ENCODE measurements at places on chromosomes 13 and 19. TPM values are rescaled to one million over a fixed set of nuclear protein-coding genes. Genes with fewer than 3 reads are reported as not detected.

GRCh38 chr13:94233401-94233800, 246.1 kb downstream of the DCT start:
- DNase-seq = peak; percentile 22

DNA sequence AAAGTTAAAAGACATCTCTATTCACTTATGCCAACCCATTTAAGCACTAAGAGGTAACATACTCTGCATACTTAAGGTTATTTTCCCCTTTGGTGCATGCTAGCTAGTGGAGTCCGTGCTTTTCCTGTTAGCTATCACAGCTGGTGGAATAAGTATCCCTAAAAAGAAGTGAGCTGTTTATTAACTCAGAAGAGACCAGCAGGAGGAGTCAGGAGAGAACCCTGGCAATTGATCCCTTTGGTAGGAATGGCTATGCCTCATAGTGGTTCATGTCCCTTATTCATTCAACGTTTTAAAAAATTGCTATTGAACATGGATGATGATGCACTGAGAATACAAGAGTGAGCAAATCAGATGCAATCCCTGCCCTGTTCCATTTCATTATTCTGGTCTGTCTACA, 12.4 kb upstream of the NEK5 start:
- no peak for DNase-seq

GRCh38 chr19:44585371-44586133, 27.8 kb upstream of the IGSF23 start:
- no peak for DNase-seq

- no peak for DNase-seq
Measured at GRCh38 chr19:3743486-3743885, 18.0 kb downstream of the APBA3 start.

DNA sequence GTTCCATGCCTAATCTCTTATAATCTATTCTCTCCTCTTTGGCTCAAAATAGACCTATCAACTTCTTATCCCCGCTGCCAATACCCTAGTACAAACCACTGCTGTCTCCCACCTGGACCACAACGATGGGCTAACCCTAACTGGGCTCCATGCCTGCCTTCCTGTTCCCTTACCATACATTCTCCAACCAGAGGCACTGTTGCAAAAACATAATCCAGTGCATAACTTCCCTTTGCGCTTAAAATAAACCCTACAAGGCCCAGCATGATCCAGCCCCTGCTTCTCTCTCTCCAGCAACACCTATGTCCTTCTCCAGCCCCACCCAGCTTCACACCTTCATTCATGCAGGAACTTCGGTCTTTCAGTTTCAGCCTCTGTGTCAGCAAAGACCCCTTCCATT, 27.4 kb upstream of the CEBPA start:
- DNase-seq = no peak

- no peak for DNase-seq
Measured at GRCh38 chr19:30896554-30896953, 452.7 kb downstream of the TSHZ3 start.

ATP1A3 gene
- 4.9 TPM for total RNA-seq

SIGLEC7 gene
- total RNA-seq = not detected

COL4A2 gene
- total RNA-seq = 3.0 TPM

RNF113B gene
- total RNA-seq = not detected
